MM.1S (cell line): ENCODE measurements at places on chromosomes 7 and 10.

DNA sequence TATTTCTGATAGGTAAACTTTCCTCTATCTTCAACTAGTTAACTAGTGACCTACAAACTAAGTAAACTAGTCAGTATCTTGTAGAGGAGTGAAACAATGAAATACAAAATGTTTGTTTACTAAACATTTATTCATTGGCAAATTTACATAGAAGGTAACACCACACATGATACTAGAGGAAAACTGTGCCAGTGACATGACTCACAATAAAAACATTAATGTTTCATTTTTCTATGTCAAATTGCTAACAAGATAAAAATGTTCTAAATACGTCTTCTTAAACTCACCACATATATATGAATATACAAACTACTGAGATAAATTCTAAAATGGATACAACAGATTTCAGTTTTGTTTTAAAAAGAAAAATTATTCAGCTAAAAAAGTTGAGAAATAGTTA, 471.3 kb downstream of the PARD3 start:
- H3K4me3 ChIP-seq, result no peak overlapping the region
- no peak for DNase-seq
- H3K27me3 ChIP-seq, result no peaks in the 10 kb centered on the region
- 0 out of 2 replicates have a peak, but pooled peaks cover 9% of the 10 kb centered on the region for H3K4me1 ChIP-seq
- no peak overlapping the region for H3K27ac ChIP-seq
- no peaks in the 10 kb centered on the region for H3K36me3 ChIP-seq

GRCh38 chr10:3774814-3775695, 10.0 kb downstream of the KLF6 start:
- no peaks in the 10 kb centered on the region for H3K4me1 ChIP-seq
- peak overlapping the region; percentile 29; the same call in 1 of the 2 replicates for H3K27ac ChIP-seq
- DNase-seq, result no peak
- no peaks in the 10 kb centered on the region for H3K27me3 ChIP-seq
- H3K36me3 ChIP-seq, result peaks cover 32% of the 10 kb centered on the region

GRCh38 chr10:113565364-113565763, 12.5 kb downstream of the HABP2 start:
- H3K4me3 ChIP-seq, result no peak overlapping the region
- no peak overlapping the region for H3K27ac ChIP-seq
- H3K27me3 ChIP-seq, result no peaks in the 10 kb centered on the region
- DNase-seq, result no peak

DNA sequence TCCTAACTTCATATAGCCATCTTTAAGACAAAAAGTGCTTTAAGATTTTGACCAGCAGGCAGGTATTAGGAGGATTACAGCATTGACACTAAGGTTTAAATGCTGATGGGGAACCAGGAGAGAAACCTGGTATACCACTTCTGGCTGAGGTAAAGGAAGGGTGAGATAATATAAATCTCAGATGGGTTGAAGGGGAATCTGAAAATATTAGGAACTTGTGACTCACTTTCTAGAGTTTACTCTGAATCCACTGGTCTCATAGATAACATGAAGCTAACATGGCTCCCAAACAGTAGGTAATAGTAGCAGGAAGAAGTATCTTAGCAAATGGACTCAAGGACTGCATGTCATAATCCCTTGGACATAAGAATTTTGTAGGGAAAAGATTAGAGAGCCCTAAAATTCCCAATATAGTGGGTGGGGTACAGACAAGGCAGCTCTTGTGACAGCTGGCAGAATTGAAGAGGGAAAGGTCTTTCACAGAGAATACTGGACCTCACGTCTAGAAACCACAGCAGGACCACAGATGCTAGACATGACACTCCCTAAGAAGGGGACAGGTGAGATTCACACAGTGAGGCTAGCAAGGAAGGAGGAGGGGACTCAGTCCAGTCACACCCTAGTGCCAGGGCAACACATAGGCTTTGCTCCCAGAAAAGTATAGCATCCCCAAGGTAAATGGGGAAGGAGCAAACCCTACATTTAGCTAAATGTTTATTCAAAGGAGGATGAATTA, 3.5 kb downstream of the PTTG1IP2 start:
- H3K36me3 ChIP-seq, result no peaks in the 10 kb centered on the region
- H3K4me3 ChIP-seq, result no peak overlapping the region
- H3K27ac ChIP-seq, result no peak overlapping the region
- no peak for DNase-seq
- H3K4me1 ChIP-seq, result no peaks in the 10 kb centered on the region

DNA sequence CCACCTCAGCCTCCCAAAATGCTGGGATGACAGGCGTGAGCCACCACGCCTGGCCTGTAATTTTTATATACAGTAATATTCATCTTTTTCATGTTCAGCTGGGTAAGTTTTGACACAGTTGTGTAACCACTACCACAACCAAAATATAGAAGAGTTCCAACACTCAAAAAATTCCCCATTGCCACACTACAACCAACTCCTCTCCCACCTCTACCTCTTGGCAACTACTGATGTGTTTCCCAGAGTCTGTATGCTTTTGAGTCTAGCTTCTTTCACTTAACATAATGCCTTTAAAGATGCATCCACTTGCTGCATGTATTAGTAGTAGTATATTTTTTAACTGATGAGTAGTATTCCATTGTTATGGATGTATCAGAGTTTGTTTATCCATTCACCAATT, 90.7 kb downstream of the SRPK2 start:
- H3K27me3 ChIP-seq, result no peaks in the 10 kb centered on the region
- peak overlapping the region; percentile 30 for H3K4me3 ChIP-seq

DNA sequence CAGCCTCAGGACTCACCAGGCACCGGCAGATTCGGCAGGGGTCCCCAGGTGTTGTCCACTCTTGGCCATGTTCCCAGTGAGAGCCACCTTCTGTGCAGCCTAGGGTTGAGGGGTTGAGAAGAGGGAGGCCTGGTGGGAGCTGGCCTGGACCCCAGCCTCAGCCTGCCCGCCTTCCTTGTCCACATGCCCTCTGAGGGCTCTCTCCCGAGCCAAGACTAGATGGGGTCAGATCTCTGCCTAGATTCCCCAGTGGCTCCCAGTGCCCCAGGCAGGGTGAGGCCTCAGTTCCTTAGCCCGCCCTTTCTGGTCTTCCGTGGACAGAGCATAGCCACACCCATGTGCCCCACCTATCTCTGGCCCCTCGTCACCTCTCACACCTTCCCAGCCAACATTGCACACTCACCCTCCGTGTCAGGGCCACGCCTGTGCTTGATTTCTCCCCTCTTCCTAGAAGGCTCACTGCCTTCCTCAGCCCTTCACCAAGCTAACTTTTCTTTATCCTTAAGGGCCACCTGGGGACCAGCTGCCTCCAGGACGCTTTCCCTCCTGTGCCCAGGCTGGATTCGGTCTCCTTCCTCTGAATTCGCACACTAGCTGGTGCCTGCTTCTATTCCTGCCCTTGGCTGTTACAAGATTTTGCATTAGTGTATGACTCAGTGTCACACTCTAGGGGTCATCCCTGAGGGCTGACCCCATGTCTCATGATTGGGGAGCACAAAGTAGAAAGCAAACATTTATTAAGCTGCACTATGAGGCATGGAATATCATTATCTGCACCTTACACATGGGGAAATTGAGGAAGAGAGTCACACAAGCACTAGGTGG, 7.5 kb downstream of the KCP start:
- no peak overlapping the region for H3K27ac ChIP-seq
- H3K4me3 ChIP-seq, result no peak overlapping the region
- H3K4me1 ChIP-seq, result 0 out of 2 replicates have a peak, but pooled peaks cover 5% of the 10 kb centered on the region
- no peak for DNase-seq
- H3K36me3 ChIP-seq, result no peaks in the 10 kb centered on the region
